ENCODE measurements at places on chromosomes 12 and 14.

- no peak for DNase-seq
Measured at GRCh38 chr12:120263748-120264085, 1.8 kb downstream of the PXN start.

DNA sequence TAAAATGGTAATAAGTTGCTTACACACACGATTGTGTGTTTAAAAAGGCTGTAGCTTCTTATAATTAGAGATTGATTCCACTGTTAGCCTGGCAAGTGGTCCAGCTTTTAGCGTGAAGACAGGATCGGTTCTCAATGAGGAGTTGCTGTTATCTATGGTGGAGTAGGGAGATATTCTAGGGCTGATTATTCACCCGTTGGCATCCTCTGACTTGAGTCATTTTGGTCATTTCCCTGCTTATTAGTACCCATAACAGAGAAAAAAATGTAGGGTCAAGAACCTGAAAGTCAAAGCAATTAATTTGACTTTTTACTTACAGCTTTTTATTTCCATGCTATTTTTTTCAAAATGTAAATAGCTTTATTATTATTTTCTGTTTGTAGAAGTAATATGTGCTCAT, 76.0 kb downstream of the KCNK13 start:
- DNase-seq: no peak

GRCh38 chr12:75710361-75711069, 199.1 kb upstream of the KRR1 start:
- DNase-seq: no peak

- no peak for DNase-seq
Measured at GRCh38 chr14:33606591-33606990, 344.3 kb downstream of the EGLN3 start.

- no peak for DNase-seq
Measured at GRCh38 chr14:69171569-69171968, 18.6 kb upstream of the DCAF5 start.

DNA sequence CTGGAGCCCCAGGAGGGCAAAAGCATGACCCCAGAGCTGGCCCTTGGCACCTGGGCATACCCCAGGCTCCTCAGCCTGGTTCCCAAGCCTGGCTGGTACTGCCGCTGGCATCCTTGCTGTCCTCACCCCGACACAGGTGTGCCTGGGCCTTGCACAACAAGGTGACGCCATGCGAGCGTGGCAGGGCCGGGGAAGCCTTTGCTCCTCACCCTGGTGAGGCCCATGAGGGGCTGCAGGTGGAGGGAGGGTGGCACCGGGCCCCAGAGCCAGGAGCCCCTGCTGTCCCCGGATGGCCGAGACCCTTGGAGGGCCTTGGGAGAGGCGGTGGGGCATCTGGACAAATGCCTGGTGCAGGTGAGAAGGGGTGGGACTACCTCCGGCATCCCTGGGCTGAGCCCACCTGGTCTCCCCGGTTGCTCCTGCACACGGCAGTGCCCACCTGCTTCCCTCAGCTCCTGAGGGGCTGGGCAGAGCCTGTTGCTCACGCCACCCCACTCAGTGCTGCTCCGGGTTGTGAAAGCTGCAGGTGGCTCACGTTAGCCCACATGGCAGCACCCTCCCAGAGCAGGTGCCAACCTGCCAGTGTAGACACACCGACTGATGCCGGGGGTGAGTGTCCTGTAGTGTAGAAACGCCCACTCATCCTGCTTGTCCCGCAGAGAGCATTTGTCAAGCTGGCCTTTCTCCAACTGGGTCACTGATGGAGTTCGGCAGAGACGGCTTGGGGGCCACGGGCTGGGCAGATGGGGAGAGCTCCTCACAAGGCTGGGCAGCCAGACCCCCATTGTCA, 24.6 kb upstream of the KIF26A start:
- DNase-seq: no peak

- DNase-seq: no peak
Measured at GRCh38 chr12:54411391-54412241, 7.5 kb downstream of the ITGA5 start.

DNA sequence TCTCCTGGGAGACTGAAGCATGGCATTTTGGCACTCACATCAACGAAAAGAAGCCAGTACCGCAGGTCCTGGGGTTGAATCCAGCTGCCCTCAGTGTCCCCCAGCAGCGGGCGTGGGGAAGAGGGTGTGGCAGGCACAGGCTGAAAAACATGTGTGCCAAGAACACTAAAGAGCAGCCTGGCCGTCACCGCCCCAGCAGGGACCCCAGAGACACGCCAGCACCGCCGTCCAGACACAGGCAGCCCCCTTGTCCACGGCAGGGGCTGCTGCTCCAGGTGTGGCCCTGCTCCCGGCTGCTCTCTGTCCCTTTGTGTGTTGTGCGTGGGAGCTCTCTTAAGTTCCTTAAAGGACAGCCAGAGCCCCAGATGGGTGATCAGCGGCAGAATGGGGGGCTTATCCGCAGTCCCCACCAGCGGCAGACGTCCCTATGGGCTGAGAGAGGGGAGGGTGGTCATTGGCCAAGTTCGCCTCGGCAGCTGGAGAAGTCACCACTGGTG, 556 bp downstream of the PHETA1 start:
- DNase-seq: no peak

- DNase-seq: no peak
Measured at GRCh38 chr12:3542911-3543310, 51.9 kb downstream of the PRMT8 start.

DNA sequence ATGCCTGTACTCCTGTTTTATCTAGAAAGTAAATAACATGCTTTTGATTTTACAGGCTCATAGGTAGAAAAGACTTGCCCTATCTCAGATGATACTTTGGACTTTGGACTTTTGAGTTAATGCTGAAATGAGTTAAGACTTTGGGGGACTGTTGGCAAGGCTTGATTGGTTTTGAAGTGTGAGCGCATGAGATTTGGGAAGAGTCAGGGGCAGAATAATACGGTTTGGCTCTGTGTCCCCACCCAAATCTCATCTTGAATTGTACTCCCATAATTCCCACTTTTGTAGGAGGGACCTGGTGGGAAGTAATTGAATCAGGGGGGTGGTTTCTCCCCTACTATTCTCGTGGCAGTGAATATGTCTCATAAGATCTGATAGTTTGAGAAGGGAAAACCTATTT, 156.2 kb upstream of the GZMB start:
- no peak for DNase-seq

DNA sequence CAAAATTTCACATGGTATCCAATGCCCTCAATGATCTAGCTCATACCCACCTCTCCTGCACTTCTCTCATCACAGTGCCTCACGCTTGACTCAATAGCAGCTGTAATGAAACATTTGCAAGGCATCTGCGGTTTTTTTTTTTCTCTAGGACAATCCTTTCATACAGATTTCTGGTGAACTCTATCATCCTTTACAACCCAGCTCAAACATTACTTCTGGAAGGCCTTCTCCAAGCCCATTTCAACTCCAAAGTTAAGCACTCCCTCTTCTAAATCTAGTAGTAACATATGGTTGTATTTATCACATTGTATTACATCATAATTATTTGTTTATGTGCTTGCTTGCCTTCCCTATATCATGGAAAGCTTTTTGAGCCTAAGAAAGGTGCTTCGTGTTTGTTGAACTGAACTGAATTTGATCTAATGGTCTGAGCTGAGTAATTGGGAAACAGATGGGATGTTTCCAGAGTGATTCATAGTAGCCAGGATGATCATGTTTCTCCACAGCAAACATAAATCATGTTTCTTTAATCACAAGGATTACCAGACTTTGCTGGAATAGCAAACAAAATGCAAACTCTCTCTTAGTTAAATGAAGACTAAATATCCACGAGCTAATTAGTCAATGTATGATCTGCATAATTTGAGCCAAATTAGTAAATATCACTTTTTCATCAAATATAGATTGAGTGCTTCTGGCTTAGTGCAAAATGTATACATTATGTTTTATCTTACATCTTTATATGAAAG, 14.3 kb downstream of the CFL2 start:
- peak; percentile 25 for DNase-seq

DNA sequence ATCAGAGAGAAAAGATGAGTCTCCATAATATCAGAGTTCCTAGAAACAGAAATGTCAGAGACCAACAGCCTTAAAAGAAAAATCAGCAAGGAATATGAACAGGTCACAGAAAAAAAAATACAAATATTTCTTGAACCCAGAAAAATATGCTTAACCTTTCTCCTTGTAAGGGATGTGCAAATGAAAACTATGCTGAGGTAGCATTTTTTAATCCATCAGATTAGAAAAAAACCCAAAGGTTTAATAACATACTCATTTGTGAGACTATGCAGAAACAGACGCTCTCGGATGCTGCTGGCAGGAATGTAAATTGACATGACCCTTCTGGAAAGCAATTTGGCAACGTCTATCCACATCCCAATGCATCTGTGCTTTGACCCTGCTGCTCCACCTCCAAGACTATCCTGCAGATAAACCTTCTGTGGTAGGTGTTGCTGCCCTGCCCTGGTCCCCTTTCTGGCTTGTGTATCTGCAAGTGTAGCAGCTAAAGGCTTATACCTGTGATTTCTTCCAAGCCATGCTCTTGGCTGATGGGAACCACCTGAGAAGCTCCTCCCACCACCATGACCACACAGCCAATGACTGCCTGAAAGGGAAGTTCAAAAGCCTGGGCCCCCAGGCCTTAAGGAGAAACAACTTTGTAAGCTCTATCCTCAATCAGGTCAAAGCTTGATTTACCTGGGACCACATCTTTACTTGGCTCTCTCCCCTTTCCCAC, 49.4 kb downstream of the LTBP2 start:
- DNase-seq: no peak

DNA sequence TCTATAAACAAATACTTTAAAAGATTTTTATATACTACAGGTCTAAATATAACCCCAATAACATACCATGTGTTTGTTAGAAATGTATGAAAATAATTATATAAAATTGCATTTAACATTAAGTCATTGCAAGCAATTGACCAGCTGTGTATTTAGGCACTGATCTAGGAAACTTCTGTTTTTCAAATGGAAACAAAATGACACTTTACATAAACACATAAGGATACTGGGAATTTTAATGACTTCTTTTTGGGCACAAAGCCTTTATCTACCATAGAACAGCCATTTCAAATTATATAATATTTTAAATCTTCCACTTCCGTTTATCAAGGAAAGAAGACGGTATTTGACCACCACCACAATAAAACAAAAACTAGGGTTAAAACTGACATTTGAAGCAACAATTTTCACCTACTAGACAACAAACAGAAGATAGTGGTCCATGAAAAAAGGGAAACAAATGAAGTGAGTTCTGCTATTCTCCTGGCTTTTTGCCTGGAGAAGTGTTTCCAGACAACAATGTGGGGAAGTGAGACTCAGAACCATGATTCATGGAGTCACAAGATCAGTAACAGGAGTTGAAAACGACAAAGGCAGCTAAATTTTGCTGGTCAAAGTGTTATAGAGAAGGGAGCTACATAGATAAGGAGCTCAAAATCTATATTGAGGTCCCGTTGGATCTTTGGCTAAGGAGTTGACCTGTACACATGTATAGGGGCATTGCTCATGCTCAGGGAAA, 475.1 kb downstream of the TRHDE start:
- DNase-seq: no peak

- no peak for DNase-seq
Measured at GRCh38 chr14:59788176-59788575, 82.4 kb downstream of the RTN1 start.

GRCh38 chr14:49367696-49368095, 218.5 kb downstream of the RPS29 start:
- DNase-seq: no peak

GRCh38 chr14:38481952-38482678, 226.2 kb upstream of the CLEC14A start:
- peak; percentile 76 for DNase-seq

DNA sequence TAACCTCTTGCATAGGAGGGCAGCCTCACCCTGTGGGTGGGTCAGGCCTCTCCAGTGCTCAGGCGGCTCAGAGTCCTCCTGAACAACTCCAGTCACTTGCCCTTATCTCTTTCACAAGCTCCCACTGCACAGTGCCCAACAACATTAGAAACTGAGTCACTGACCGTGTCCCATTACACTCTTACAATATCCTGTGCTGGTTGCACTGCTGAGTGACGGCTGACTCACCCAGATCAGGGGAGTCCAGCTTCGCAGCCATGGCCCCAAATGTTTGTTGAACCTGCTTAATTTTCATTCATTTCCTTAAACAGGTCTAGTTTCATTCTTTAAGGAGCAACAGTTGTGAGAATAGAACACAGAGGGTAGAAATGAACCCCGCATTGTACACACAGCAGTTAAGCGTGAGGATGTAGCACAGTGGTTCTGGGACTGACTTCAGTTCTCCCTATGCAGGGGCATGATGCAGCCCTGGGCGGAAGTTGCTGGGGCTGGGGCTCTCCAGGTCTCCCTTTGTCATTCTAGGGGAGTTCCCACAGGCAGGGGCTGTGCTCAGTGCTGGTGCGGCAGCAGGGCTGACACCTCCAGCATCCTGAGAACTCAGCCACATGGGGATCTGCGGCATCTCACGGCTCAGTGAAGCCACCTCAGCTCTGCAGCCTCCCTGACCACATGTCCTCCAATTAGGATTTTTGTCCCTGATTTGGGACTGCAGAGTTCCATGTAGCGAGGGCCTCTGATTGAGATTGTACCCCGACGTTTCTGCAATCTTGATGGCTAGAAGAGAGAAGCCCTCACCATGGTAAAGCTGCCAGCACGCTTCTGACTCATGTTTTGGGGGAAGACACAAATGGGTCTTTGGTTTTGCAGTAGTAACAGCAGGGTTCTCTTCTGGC, 16.1 kb downstream of the GPR68 start:
- no peak for DNase-seq
